ENCODE measurements at places on chromosomes 4 and X. TPM values are rescaled to one million over a fixed set of nuclear protein-coding genes. Genes with fewer than 3 reads are reported as not detected.

GRCh38 chr4:143358923-143359643, 22.4 kb downstream of the GAB1 start:
- H3K4me1 ChIP-seq, result peaks cover 8% of the 10 kb centered on the region
- no peaks in the 10 kb centered on the region for H3K27me3 ChIP-seq
- no peak overlapping the region for H3K27ac ChIP-seq
- no peaks in the 10 kb centered on the region for H3K36me3 ChIP-seq
- no peak for DNase-seq
- H3K4me3 ChIP-seq, result no peak overlapping the region

Gene RTL5
- total RNA-seq, result 1.2 TPM

Gene TCP11X2
- total RNA-seq, result not detected

Gene ZDHHC15
- total RNA-seq, result 2.7 TPM

GRCh38 chrX:3549411-3549911, 164.0 kb downstream of the PRKX start:
- H3K4me3 ChIP-seq, result no peak overlapping the region
- no peaks in the 10 kb centered on the region for H3K4me1 ChIP-seq
- H3K36me3 ChIP-seq, result no peaks in the 10 kb centered on the region
- H3K27me3 ChIP-seq, result no peaks in the 10 kb centered on the region
- no peak overlapping the region for H3K27ac ChIP-seq
- no peak for DNase-seq

DNA sequence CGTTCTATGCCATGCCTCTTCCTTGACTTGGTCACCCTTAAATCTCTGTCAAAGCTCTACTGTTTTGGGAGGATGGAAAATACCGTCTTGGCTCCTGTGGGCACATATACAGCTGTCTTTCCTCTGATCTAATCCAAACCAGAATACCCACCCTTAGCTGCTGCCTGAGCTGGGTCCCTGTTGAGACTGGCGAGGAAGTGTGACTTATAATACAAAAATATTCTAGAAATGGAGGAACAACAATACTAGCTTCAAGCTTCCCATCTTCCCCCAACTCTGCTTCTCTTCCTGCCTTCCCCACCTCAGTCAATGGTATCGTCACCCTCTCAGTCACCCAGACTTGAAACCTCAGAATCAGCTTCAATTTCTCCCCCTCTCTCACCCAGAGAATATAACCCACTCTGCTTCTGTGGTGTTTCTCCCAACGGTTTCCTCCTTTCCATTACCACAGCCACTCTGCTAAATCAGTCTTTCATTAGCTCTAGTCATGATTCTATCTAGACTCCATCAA, 599 bp upstream of the IL2RG start:
- no peak overlapping the region for H3K4me3 ChIP-seq
- H3K4me1 ChIP-seq, result no peaks in the 10 kb centered on the region
- H3K27ac ChIP-seq, result no peak overlapping the region
- H3K27me3 ChIP-seq, result no peaks in the 10 kb centered on the region
- no peaks in the 10 kb centered on the region for H3K36me3 ChIP-seq
- DNase-seq, result no peak

Gene UGT2B7
- total RNA-seq, result not detected

DNA sequence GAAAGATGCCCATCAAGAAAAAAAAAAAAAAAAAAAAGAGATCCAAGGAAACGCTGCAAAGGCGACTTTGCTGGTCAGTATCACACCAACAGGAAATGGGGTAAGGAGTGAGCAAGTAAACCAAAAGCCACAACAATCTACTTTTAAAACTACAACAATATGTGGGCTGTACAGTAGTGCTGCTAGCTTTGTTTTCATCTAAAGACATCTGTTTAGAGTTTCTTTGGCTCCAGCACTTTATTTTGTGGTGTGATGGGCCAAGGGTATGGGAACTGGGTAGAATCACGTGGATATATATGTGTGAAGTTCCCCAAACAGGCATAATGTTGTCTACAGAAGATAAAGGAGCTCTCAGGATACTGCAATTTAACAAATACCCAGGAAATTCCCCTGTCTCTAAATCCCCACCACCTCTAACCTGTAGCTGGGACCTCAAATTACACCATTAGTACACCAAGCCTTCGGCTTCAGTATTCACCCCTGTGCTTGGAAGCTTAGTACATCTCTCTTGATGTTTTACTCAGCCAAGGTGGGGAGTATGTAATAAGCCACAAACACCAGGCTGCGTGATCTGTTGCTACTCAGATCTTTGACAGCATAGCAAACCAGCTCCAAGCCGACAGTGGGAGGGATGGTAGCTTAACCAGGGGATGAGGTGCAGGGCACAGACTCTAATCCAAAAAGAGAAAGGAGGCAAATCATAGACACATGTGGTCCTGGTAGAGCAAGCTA, 207.9 kb downstream of the HS6ST2 start:
- H3K4me1 ChIP-seq, result peaks cover 22% of the 10 kb centered on the region
- H3K27ac ChIP-seq, result peak overlapping the region; percentile 62
- peak overlapping the region; percentile 67 for H3K4me3 ChIP-seq
- DNase-seq, result no peak
- no peaks in the 10 kb centered on the region for H3K36me3 ChIP-seq

- H3K27me3 ChIP-seq, result no peaks in the 10 kb centered on the region
- no peak overlapping the region for H3K27ac ChIP-seq
- peaks cover 21% of the 10 kb centered on the region for H3K36me3 ChIP-seq
- no peak overlapping the region for H3K4me3 ChIP-seq
Measured at GRCh38 chr4:55884093-55884850, 30.8 kb downstream of the EXOC1 start.

Gene SHROOM2
- total RNA-seq, result 15.3 TPM

GRCh38 chrX:138150709-138151108, 560.8 kb downstream of the FGF13 start:
- DNase-seq, result no peak
- H3K27ac ChIP-seq, result no peak overlapping the region
- no peaks in the 10 kb centered on the region for H3K4me1 ChIP-seq
- H3K36me3 ChIP-seq, result 0 out of 2 replicates have a peak, but pooled peaks cover 2% of the 10 kb centered on the region
- no peaks in the 10 kb centered on the region for H3K27me3 ChIP-seq
- no peak overlapping the region for H3K4me3 ChIP-seq

DNA sequence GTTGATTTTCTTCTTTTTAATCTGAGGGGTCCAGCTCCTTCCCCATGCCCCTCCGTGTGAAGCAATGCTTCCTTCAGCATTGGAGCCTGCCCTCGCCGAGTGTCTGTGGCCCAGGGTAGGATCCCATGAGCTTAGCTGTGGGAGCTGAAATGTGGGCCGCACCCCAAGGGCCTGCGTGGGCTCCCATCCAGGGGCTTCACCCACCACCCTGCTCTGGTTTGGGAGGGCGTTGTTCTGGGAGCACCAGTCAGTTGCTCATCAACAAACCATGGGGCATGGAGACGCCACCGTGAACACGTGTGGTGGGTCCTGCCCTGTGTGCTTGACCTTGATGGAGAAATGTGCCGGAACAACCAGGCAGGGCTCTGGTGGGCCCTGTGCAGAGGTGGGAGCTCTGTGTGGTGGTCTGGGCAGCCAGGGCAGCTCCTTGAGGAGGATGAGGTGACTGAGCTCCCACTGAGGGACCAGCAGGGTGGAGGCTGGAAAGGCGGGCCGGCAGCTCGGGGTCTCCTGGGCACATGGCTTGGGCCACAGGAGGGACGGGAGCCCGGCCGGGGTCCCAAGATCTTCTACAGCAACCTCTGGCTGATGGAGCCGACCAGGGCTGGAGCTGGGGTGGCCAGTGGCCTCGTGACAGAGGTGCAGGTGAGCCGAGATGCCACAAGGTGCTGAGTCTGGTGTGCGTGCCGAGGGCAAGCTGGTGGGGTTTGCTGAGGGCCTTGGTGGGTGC, 39.6 kb upstream of the NKX1-1 start:
- H3K27ac ChIP-seq, result no peak overlapping the region
- no peak overlapping the region for H3K4me3 ChIP-seq
- no peak for DNase-seq
- no peaks in the 10 kb centered on the region for H3K36me3 ChIP-seq

- no peaks in the 10 kb centered on the region for H3K27me3 ChIP-seq
- H3K27ac ChIP-seq, result no peak overlapping the region
- DNase-seq, result no peak
- H3K36me3 ChIP-seq, result no peaks in the 10 kb centered on the region
- H3K4me1 ChIP-seq, result no peaks in the 10 kb centered on the region
- H3K4me3 ChIP-seq, result no peak overlapping the region
Measured at GRCh38 chr4:73922766-73923630, 53.8 kb downstream of the CXCL1 start.

- no peak overlapping the region for H3K4me3 ChIP-seq
- H3K27me3 ChIP-seq, result no peaks in the 10 kb centered on the region
- no peak overlapping the region for H3K27ac ChIP-seq
- H3K4me1 ChIP-seq, result no peaks in the 10 kb centered on the region
Measured at GRCh38 chr4:114941503-114941902, 171.9 kb downstream of the NDST4 start.

DNA sequence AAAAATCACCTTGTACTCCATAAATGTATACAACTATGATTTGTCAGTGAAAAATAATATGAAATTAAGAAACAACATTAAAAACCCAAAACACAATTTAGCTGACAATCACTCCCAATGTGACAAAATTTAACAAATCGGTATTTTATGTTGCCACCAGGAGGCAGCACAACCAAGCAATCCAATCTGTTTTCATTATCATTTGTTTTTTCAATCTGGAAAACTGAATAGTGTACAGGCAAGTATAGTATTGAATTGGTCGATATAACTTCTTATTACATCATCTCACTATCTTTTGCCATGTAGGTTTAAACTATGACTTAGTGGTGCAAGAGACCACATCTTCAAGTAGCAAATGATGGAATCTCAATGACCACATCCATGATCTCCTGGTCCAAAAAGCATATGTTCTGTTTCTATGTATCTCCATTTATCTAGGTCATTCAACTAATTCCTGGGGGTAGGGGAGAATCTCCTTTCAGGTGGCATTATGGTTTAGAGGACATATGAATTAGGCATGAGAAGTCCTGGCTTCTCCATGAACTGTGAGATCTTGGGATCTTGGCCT, 112.9 kb upstream of the AGA start:
- DNase-seq, result no peak
- H3K36me3 ChIP-seq, result peaks cover 14% of the 10 kb centered on the region
- H3K4me3 ChIP-seq, result no peak overlapping the region
- no peaks in the 10 kb centered on the region for H3K27me3 ChIP-seq
- H3K27ac ChIP-seq, result no peak overlapping the region

DNA sequence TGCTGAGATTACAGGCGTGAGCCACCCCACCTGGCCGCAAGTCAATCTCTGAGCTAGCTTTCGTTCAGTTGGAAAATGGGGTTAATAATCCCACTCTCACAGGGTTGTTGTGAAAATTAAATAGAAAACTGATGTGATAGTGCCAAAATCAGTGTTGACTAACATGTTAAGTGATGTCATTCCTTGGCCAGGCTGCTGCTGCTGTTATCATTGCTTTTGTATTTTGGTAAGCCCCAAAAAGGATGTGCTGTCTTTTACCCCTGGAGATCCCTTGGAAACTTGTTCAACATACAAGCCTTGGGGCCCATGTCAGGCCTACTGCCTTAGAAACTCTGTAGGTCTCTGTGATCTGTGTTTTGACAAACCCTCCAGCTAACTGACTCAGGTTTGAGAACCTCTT, 106.3 kb downstream of the AFF1 start:
- H3K4me1 ChIP-seq, result peaks cover 12% of the 10 kb centered on the region
- DNase-seq, result no peak
- no peaks in the 10 kb centered on the region for H3K27me3 ChIP-seq

DNA sequence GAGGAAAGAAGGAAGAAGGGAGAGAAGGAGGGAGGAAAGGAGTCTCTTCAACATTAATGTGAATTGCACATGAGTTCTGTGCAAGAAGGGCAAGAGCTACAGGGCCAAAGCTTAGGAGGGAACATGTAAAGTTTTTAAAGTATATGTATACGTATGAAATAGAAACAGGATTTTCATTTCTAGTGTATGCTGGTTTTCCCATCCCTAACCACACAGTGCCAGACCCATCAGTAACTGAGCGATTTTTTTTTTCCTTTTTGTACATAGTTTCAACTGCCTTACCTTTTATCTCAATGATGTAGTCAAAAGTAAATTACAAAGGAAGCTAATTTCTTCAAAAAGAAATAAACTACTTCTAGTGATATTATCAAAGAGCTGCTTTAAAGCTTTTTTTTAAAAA, 157.6 kb downstream of the SH3KBP1 start:
- no peaks in the 10 kb centered on the region for H3K27me3 ChIP-seq
- H3K27ac ChIP-seq, result no peak overlapping the region
- H3K4me3 ChIP-seq, result no peak overlapping the region
- no peaks in the 10 kb centered on the region for H3K4me1 ChIP-seq
- H3K36me3 ChIP-seq, result no peaks in the 10 kb centered on the region

DNA sequence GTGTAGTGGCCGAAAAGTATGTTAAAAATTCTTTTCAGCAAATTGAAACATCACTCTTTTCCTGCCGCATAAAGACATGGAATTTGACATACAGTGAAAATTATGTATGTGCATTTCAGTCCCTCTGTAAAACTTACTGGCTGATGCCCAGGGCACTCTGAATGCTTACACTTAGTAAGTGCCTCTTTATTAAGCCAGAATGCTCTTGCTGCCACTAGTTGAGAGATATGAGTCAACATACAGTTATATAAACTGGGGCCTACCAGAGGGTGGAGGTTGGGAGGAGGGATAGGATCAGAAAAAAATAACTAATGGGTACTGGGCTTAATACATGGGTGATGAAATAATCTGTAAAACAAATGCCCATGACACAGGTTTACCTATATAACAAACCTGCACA, 38.1 kb upstream of the TRPC5 start:
- H3K27ac ChIP-seq, result no peak overlapping the region
- H3K4me1 ChIP-seq, result no peaks in the 10 kb centered on the region
- no peak overlapping the region for H3K4me3 ChIP-seq
- no peaks in the 10 kb centered on the region for H3K27me3 ChIP-seq

DNA sequence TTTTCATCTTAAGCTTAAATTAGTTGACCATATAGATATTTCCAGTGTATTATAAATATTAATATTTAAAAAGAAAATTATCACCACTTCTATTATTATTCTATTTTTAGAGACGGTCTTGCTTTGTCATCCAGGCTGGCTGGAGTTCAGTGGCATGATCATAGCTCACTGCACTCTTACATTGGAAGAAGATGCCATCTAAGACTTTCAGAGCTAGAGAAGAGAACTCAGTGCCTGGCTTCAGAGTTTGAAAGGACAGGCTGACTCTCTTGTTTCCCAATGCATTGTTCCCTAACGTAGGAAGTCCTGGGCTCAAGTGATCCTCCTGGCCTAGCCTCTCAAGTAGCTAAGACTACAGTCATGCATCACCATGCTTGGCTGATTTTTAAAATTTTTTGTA, 75.9 kb downstream of the FIP1L1 start:
- no peaks in the 10 kb centered on the region for H3K4me1 ChIP-seq
- no peak overlapping the region for H3K4me3 ChIP-seq
- no peaks in the 10 kb centered on the region for H3K27me3 ChIP-seq
- H3K36me3 ChIP-seq, result peaks cover 51% of the 10 kb centered on the region
- DNase-seq, result no peak
- H3K27ac ChIP-seq, result no peak overlapping the region

Gene FAM149A
- total RNA-seq, result 6.6 TPM

DNA sequence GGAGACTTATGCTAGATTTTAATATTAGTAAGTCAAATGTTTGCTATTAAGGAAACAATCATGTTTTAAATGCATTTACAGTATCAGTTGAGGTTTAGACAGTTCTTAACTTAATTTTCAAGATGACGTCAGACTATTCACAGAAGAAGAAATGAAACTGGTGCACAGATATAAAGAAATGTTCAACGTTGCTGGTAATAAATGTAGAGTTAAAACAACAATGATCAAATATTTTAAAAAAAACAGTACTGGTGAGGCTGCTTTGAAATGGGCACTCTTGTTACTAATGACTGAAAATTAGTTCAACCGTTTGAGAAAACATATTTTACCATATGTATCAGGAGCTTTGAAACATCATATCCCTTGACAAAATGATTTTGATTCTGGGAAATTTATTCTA, 44.2 kb downstream of the ABHD18 start:
- no peaks in the 10 kb centered on the region for H3K27me3 ChIP-seq
- DNase-seq, result no peak
- no peak overlapping the region for H3K27ac ChIP-seq
